ENCODE measurements at places on chromosomes 5 and 9.

DNA sequence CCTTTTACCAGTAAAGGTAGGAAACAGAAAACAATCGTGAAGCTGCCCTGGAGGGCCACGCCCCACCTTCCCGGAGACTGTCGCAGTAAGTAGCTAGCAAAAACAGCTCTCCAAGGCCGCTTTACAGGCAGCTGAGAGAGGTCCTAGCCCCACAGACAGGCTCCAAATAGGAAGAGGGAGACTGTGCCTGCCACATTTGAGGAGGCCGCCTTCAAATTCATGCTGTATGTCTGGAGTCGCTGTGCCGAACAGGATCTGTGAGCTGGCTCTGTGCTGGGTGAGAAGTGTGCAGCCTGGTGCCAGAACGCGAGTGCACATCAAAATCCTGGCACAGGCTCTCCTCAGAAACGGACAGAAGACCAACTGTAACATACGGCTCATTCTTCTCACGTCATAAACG, 582.2 kb downstream of the CETN3 start:
- no peak for DNase-seq

DNA sequence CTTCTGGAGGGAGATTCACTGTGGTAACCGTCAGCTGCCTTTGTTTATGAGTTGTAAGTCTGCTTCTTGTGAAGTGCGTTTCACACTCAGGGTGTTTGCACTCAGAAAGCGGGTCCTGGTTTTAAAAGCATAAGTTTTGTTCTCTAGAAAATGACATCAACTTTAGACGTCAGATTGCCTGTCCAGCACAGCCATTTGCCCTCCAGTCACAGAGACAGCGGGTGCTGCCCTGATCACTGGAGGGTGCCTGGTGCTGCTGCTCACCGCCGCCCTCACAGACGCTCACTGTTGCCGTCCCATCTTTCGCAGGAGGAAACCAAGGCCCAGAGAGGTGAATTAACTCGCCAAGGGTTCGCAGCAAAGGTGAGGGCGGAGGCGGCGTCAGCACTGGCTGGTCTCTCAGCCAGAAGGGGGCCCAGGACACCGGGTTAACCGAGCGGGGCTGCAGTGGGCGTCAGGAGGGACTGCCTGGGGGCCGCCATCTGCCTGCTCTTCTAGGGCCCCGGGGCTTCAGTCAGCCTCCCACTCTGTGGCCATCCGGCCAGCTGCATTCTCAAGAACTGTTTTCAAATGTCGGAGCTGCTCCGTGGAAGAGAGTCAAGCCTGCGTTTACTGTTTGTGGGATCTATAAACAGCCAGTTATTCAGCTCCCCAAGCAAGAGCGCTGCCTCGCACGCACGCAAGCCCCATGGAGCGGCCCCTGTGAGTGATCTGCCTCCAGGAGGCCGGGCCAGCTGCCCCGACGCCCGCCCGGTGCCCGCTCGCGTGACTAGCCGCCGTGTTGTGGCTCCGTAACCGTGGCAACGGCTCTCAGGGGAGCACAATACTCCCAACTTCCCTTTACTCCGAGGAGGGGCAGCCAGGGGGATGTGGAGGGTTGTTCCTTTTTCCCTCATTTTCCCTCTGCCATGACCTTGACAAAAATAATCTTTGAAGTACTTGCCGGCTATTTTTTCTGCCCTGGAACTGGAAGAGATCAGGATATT, 43.4 kb upstream of the EXOC3 start:
- DNase-seq, result peak; percentile 82

- no peak for DNase-seq
These were observed 128.2 kb upstream of the SLC44A1 start for GRCh38 chr9:105116052-105116868.

DNA sequence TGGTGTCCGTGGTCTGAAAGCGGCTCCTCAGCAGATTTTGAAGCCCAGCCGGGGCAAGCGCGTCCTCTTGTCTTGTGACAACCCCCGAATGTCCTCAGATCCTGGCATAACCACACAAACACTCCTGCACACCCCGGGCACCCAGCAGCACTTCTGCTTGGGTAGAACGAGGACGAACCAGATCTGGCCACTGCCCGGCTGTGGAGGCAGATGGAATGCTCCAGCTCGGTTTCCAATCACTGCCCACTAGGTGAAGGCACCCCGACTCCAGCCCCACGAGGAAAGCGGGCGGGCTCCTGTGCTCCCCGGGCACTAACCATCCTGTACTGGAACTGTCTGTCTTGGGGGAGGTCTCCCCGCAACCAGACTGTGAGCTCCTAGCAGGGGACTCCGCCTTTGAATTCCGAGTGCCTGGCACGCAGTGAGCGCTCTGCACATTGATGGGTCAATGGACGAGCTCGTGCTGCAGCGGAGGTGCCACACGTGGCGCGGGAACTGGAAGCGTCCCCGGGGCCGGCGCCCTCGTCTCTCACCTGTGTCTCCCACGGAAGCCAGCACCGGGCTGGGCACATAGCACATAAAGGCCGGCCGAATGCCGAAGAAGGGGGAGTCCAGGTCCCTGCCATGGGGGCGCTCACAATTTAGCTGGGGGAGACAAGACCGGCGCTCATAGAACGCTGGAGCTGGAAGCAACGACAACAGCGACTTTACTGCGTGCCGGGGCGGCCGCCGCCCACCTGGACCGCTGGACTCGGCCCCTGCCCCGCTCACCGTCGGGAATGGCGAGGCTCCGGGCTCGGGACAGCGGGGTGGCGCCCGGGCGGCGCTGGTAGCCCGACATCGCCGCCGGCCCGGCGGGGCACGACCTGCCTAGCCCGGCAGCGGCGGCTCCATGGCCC, 608 bp downstream of the ENTR1 start:
- DNase-seq, result peak; percentile 60

GRCh38 chr9:94900222-94901018, 173.9 kb downstream of the AOPEP start:
- DNase-seq, result peak; percentile 98

DNA sequence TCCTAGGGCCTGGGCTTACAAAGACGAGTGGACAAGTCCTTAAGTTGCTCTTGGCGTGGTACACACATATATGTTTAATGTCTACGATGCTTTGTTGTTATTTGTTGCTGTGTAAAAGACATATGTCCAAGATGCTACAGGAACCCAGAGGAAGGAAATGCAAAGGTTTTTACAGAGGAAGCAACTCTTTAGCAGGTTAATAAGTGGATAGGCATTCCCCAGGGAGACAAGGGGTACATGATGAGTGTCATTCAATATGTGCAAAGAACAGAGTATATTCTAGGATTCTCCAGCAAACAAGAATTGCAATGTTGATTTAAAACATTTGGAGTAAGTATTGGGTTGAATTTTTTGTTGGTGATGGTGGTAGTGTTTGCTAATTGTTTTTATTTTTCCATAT, 92.1 kb downstream of the PIP5K1B start:
- no peak for DNase-seq

DNA sequence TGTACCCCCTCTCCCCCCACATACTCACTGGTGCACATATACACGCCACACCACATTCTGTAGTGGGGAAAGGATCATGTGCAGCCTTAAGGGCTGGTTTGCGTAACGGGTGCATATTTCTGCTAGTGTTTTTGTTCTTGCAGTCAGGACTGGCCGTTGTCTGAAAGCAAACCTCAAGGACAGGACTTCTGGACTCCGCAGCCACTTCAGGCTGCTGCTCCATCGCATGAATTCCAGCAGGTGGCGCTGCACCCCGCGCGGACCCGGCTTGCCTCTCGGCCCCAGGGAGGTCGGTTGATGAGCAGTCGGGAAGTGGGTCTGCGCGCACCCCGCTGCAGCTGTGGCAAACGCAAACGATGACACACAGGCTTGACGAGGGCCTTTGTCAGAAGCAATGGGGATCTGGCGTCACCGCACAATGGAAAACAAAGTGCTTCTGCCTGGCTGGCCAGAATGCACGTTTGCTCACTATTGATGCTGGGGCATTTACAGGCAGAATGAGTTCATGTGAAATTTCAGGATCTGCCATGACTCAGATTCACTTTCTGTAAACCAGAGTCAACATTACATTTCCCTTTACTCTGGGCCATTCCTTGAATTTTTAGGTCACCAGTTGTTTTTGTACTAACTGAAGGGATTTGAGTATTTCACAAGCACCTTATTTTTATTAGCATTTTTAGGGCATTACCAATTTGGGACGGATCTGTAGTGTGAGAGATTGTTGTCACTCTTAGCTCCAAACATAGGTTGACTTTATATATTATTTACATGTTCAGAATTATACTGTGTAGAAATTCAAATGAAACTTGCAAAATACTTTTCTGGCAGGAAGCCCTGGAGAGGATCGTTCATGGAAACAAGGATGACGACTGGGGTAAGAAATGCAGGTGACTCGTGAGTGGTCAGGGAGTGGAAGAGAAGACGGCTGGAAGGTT, 36.4 kb upstream of the GLRX start:
- peak; percentile 99 for DNase-seq

DNA sequence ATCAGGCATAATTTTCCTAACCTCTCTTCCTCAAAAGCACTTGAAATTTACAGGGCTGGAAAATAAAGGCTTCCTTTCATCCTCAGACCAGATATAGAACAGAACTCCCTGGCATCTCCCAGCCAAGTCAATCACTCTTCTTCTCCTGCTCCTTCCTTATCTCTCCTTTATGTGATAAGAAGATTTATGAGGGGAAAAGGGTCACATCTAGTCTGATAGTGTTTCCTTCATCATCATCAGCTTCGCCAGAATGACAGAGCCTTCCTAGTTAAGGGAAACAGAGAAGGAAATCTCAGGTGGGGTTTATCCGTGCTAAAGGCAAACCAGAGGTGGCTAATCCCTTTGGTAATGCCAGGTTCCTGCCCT, 36.2 kb downstream of the LIX1 start:
- no peak for DNase-seq

DNA sequence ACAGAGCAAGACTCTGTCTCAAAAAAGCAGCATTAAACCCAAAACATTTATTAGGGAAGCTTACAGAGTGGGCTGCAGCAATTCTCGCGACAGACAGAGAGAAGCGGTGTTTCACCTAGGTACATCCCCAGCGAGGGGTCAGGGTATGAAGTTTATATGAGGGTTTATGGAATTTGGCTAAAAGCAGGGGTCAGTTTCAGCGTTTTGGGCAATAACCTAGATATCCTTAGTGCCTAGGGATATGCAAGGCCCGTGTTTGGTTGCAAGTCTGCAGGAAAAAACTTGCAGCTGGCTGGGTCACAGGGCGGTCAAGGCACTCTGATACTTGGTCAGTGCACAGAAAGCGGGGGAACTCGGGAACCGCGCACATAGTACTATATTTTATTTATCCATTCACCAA, 649 bp upstream of the GLE1 start:
- DNase-seq, result peak; percentile 33

- no peak for DNase-seq
These were observed 102.6 kb downstream of the ESM1 start for GRCh38 chr5:54882841-54883240.

GRCh38 chr5:10505517-10506095, 58.3 kb upstream of the ANKRD33B start:
- no peak for DNase-seq

GRCh38 chr5:72938206-72938605, 17.6 kb upstream of the FCHO2 start:
- DNase-seq, result peak; percentile 30

GRCh38 chr9:136605988-136606660, 56.6 kb upstream of the EGFL7 start:
- no peak for DNase-seq

GRCh38 chr5:78006449-78006848, 230.3 kb upstream of the TBCA start:
- no peak for DNase-seq

DNA sequence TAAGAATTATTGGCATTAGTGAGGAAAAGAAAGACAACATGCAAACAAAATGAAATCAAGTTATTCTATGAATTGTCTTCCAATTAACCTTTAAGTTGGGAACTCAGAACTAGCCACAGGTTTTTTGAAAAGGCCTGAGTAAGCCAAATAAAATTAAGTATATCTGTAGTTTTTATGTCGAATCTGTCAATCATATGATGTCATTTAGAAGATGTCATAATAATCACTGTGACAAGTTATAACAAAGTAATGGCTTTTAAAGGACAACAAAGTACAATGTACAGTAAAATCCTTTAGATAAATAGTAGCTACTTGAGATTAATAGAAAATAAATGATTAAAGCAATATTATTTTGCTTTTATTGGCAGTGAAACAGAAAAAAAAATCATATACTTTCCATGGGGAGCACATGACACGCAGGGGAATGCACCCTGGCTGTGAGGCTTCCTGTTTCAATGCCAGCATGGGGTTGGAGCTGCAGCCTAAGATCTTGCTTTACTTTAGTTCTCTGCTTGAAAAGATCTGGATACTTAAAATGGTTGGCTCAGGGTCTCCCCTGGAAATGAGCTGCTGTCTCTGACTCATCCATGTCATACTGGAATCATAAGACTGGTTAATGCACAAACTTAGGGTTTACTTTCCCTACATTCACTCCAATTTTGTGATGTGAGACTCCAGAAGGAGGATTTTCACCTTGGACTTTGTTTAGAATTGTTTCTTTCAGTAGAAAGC, 284.3 kb downstream of the TAF11L14 start:
- peak; percentile 91 for DNase-seq

- no peak for DNase-seq
These were observed 219.5 kb upstream of the TMEM161B start for GRCh38 chr5:88488130-88488529.

DNA sequence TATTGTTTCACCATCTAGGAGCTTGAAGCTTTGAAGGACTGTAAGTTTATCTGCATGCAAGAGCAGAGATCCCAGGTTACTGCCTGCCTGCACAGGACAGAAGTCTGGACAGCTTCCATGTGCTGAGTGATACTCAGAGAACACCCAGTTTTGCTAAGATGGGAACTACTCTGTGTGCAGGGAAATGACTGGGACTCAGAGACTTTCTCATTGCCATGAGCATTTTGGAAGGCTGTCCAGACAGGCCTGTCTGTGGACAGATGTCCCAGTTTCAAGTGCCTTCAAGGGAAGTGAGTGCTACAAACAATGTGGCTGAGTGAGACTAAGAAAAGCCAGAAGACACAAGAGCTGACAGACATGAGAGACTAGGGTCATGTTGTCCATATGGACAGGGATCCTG, 19.2 kb upstream of the ZNF131 start:
- DNase-seq, result no peak
